ENCODE measurements at places on chromosomes 4 and X. TPM values are rescaled to one million over a fixed set of nuclear protein-coding genes. Genes with fewer than 3 reads are reported as not detected.

GRCh38 chrX:119206203-119206602 lies 29.9 kb upstream of the PGRMC1 start:
- no peak for DNase-seq

GRCh38 chrX:68421636-68422035 lies 11.7 kb downstream of the OPHN1 start:
- no peak for DNase-seq

DNA sequence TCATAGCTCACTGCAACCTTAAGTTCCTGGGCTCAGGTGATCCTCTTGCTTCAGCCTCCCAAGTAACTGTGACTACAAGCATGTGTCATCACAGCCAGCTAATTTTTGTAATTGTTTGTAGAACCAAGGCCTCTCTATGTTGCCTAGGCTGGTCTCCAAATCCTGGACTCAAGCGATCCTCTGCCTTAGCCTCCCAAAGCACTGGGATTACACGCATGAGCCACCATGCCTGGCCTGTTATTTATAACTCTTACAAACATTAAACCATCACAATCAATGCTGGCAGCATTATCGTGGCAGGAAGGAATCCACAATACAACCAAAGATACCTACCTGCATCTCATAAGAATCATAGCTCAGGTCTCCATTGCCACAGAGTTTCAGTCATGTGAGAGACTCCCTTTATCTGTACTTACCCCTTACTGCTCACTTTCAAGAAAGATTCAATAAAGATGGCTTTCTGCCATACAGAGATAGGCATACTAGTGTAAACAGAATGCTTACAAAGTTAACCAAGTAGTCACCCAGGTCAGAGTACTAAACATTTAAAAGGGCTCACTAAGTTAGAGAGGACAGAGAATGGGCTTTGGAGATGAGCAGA lies 48.5 kb downstream of the SMIM31 start:
- DNase-seq = no peak

GRCh38 chr4:184762100-184762499 lies 28.2 kb upstream of the CENPU start:
- no peak for DNase-seq

DNA sequence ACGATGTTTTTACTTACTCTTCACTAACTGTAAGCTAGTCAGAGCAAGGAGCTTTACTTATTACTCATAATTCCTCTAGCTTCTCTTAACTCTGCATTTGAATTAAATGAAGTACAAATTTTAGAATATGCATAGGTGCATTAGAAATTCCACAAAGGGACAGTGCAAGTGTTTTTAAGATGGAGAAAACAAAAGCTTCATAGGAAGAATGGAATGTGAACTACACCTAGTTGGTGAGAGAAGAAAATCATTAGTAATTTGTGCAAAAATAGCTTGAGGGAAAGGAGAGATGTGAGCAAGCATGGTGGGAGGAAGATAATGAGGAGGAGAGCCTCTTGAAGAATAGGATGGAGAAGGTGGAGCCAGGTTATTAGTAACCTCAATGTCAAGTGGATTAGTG lies 77.5 kb upstream of the SMARCA5 start:
- DNase-seq = no peak

GRCh38 chr4:95729596-95729995 lies 110.3 kb upstream of the PDHA2 start:
- no peak for DNase-seq

GRCh38 chr4:122796801-122797404 lies 29.7 kb upstream of the FGF2 start:
- DNase-seq = no peak

- no peak for DNase-seq
Measured at GRCh38 chr4:18664171-18664570, 642.6 kb upstream of the LCORL start.

DNA sequence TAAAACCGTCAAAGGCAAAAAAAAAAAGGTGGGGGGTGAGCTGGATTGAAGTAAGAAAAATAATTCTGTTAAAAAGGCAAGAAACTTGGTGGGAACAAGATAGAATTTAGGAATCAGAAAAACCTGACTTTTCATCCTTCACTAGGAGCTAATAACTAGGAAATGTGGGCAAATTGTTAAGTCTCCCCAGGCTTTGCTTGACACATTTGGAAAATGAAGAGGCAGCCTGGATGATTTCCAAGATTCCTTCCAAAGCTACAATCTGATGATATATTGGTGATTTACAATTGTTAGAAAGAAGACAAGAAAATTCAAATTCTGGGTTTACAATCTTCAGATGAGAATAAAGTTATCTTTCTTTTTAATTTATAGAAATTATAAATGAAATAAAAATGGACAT lies 1062.5 kb downstream of the ADGRL3 start:
- no peak for DNase-seq

- DNase-seq = no peak
Measured at GRCh38 chr4:4655901-4656300, 114.1 kb upstream of the STX18 start.

- no peak for DNase-seq
Measured at GRCh38 chrX:136121788-136122187, 25.5 kb upstream of the FHL1 start.

GRCh38 chr4:151012820-151013219 lies 2.3 kb downstream of the LRBA start:
- DNase-seq = peak; percentile 41

- no peak for DNase-seq
Measured at GRCh38 chr4:19472666-19473065, 779.0 kb upstream of the SLIT2 start.

DNA sequence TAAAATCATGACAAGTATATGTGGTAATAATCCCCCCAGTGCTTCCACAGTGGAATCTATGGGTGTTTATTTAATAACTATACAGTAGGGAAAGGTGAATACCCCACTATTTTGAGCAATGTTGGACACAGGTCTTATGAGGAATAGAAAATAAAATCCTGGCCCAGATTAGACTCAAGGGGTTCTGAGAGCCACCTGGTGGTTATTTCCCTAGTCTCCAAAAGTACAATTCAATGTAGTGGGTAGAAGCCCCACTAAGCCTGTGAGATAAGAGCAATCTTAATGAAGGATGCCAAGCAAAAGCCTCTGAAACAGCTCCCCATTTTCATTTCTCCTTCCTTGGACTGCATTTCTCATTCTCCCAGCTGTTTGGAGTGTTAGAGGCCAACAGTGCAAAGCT lies 328.2 kb upstream of the NR3C2 start:
- DNase-seq = no peak

GRCh38 chr4:107577743-107578142 lies 142.3 kb downstream of the PAPSS1 start:
- DNase-seq = no peak

DNA sequence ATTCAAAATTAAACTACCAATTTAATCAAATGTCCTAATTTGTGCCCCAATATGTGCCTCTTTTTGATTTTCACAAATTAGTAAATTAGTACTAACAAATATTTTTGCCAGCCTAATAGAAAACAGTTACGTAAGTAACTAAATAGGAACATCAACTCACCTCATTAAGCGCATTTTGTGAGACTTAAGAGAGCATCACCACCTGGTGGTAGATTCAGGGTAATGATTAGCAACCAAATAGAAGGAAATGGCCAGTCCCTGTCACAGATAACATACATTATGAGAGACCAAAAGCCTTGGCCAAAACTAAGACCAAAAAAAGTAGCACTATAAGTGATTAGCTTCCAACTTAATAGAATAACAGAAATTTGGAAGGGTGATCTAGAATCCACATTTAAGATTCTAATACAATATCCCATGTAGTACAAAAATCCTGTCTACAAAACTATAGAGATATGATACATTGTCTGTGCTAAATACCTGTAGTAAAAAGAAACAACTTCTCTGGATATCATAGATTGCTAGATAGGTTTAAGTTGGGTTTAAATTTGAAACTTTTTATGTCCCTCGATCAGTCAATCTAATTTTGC lies 46.7 kb downstream of the C4orf46 start:
- DNase-seq = peak; percentile 42

- DNase-seq = no peak
Measured at GRCh38 chrX:19625612-19626011, 110.3 kb upstream of the MAP3K15 start.

DNA sequence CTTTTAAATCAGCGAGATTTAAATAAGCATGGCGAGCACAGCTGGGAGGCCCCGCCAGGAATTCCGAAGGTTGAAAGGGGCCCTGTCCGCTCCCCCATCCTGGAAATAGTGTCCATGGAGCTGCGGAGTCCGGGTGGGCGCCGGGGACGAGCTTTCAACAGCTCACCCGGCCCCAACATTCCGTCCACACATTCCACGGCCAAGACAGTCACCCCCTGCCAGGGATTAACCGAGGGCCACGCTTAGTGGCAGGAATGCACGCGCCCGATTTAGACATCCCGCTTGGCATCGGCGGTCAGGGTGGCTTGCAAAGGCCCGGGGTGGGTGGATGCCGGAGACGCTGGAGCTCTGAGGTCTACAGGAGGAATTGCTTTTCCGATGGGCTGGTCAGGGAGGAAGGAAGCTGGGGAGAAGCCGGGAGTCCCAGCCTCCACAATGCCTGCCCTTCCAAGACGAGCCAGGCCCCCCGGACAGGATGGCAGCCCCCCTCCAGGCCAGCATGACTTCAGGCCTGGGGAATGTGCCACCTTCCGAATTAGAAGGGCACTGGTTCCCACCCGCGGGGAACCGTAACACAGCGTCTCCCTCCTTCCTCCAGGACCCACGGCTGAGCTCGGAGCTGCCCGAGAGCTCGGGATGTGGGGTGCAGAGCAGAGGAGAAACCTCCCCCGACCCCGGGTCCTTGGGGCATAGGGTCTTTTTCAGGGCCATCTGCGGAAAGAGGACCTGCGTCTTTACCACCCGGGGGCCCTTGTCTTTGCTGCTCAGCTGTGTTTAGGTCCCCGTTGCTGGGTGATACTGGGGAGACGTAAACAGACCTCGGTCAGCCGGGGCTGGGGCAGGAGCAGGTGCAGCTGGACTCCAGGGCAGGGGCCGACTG lies 26.9 kb upstream of the PPP2R3B start:
- no peak for DNase-seq

DNA sequence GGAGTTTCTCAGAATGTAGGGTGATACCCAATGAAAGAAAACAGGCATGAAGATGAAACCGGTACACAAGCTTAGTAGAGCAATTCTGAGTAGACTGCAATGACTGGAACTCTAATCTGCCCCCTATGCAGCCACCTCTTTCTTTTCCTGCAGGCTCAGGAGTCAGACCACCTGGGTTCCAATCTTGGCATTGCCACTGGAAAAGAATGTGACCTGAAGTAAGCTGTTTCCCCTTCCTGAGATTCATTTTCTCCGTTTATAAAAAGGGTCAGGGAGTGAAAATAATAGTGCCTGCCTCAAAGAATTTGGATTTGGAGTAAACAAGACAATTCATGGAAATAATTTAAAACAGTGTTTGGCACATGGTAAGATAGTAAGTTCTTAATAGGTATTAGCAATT lies 1464.0 kb downstream of the PCDH7 start:
- no peak for DNase-seq

DNA sequence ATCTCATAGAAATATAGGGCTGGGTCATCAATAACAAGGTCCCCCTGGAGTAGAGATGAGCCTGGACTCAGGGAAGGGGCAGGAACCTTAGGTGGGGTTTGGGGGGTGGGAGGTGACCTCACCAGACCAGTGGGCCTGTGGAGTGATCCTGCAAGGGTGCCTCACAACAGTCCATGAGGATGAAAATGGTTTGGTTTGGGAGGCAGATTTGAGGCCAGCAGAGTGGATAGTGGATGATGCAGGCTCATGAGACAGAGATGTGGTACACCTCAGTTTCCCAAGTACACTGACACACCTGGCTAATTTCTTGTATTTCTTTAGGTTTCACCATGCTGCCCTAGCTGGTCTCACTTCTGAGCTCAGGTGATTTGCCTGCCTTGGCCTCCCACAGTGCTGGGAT lies 18.1 kb upstream of the TRIM60 start:
- no peak for DNase-seq

GRCh38 chrX:37350034-37350365 lies 836 bp downstream of the PRRG1 start:
- peak; percentile 30 for DNase-seq

- DNase-seq = no peak
Measured at GRCh38 chrX:153161952-153162351, 17.1 kb upstream of the MAGEA1 start.

GRCh38 chr4:31947101-31947500 lies 1226.9 kb downstream of the PCDH7 start:
- no peak for DNase-seq

MAOB gene
- 5.7 TPM for total RNA-seq

LGI2 gene
- total RNA-seq = 2.0 TPM

KCNE5 gene
- total RNA-seq = not detected

PDZD4 gene
- 2.6 TPM for total RNA-seq

TMEM156 gene
- total RNA-seq = not detected

MAGEC3 gene
- total RNA-seq = not detected

SPARCL1 gene
- total RNA-seq = 137 TPM

SOWAHD gene
- total RNA-seq = 2.6 TPM

MSL3 gene
- total RNA-seq = 10.5 TPM

OTC gene
- 1.8 TPM for total RNA-seq

TRIM75 gene
- total RNA-seq = not detected

SPRY1 gene
- total RNA-seq = 118 TPM

GABRA4 gene
- not detected for total RNA-seq

GPR78 gene
- not detected for total RNA-seq

TFDP3 gene
- total RNA-seq = not detected

PDS5A gene
- total RNA-seq = 50.8 TPM

LSM6 gene
- total RNA-seq = 10.4 TPM

SLC34A2 gene
- total RNA-seq = 7.3 TPM

GAB3 gene
- 0.66 TPM for total RNA-seq

RELL1 gene
- total RNA-seq = 12.5 TPM

ADRA2C gene
- total RNA-seq = 10.5 TPM

Measured in body of pancreas (tissue), 4 donors.